ENCODE measurements at places on chromosomes 2 and 18.

- DNase-seq: no peak
Observed at GRCh38 chr18:61605376-61606067, 272.3 kb downstream of the CDH20 start.

DNA sequence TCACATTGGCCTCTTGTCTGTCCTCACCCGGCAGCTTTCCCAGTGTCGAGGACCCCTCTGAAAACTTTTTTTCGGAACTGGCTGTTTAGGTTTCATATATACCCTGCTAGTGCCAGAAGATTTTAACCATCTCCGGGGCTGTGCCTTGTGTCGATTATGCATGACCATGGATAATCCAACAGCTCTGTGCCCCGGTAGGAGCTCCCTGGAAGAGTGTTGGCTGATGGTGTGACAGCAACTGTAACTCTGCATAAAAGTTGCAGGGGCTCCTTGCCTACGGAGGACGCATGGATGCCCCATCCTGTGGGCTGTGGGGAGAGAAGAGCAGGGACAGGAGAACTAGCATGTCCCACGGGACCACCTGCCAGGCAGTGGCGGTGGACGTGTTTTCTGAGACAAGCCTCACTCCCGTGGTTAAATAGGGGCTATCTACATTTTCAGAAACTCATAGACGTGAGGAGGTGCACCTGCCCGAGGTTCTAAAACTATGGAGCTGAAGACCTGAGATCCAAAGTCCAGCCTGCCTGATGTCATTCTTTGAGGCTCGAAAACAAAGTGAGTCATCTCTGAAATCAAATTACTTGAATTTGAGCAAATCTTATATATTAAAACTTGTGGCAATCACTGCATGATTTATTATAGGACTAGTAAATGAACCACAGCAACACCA lies 437.2 kb upstream of the HS6ST1 start:
- DNase-seq: no peak

DNA sequence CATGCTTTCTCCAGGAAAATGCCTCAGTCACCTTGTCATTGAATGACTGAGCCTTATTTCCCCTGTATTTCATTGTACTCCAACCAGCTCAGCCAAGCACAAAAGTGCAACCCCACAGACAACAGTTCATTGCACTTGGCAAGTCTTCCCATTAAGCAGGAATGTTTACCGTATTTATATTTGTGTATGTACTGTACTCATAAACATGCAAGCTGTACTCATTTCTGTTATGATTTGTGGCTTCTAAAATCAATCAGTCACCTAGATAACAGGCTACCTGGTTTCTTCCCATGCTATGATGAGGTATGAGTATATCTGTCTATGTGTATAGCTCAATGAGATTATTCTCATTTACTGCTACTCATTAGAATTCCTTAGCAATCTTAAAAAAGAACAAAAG lies 505.5 kb upstream of the FAM98A start:
- no peak for DNase-seq

- DNase-seq: no peak
Observed at GRCh38 chr2:237280229-237280628, 133.7 kb downstream of the COL6A3 start.

GRCh38 chr2:133777574-133777960 lies 209.3 kb upstream of the NCKAP5 start:
- no peak for DNase-seq

DNA sequence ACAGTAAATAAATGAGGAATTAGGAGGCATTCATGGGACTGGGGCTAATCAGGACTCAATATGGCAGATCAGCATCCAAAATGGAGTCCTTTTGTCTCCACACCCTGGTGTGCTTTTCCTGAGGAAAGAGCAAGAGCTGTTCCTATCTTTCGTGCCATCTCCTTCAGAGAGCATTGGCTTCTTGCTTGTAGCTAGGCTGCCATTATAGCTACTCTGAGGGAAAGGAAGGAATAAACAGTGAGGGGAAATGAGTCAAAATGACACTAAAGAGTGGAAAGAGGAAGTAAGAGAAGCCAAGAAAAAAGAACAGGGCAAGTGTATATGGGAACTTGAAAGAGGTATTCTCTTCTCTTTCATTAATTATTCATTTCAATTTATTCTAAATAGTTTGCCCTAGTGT lies 8.4 kb upstream of the NMI start:
- no peak for DNase-seq

DNA sequence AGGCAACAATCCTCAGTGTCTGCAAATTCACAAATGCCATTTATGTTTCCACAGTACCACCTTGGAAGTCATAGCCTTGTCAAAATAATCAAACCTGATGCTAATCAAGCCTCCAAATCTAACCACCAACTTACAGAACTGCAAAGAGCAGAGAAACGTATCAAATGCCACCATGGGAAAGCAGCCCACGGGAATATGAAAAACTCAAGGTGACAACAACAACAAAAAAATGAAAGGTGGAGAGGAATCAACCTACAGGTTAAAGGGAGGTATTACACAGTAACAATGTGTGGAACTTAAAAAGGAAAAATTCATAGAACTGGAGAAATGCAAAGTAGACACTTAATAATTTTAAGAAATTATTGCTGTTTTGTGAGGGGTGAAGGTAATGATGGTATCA lies 46.7 kb downstream of the CD226 start:
- DNase-seq: no peak

- no peak for DNase-seq
Observed at GRCh38 chr2:23492921-23493320, 107.9 kb downstream of the KLHL29 start.

DNA sequence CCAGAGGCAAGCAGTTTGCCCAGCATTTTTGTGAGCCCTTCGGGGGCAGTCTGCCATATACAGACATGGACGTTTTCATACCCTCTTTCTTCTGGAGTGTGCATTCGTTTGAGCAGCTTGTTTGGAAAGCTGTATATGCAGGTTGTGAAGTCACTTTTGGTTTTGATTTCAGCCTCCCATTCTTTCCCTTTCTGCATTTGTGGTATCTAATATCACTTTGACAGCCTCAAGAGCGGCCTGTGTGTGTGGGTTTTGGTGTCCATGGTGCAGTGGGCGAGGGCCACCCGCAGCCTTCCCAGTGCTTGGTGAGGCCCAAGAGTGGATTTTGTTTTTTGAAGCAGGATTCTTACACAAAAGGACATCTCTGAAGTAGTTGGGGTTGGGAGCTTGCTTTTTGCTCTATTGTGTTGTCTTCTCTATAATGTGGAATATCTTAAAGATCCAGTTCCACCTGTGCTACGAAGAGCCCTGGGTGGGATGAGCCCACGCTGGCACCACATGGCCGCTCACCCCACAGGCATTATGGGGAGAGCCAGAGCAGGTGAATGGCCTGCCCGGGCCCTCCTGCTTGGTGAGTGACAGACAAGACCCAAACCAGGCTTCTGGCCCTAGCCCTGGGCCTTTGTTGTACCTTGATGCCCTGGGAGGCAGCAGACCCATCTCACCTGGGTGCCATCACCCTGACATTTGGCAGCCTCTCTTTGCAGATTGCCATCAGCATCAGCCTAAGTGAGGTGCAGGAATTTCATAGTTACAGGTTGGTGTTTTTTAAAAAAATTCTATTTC lies 29.5 kb downstream of the INPP4A start:
- no peak for DNase-seq

- peak; percentile 44 for DNase-seq
Observed at GRCh38 chr2:24359129-24360049, 947 bp downstream of the ITSN2 start.

DNA sequence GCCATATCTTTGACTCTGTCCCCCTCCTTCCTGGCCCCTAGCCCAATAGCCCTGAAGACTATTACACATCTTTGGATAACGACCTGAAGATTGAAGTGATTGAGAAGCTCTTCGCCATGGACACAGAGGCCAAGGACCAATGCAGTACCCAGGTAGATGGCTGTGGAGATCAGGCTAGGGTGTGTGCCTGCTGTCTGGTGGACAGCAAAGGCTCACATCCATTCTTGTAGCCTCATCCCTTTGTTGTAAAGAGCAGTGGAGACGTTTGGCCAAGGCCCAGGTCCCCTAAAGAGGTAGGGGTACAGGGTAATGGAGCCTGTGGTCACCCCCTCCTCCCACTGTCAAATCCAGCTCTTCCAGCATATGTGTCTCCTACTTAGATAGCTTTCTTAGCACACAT lies 81.4 kb downstream of the EPAS1 start:
- no peak for DNase-seq

DNA sequence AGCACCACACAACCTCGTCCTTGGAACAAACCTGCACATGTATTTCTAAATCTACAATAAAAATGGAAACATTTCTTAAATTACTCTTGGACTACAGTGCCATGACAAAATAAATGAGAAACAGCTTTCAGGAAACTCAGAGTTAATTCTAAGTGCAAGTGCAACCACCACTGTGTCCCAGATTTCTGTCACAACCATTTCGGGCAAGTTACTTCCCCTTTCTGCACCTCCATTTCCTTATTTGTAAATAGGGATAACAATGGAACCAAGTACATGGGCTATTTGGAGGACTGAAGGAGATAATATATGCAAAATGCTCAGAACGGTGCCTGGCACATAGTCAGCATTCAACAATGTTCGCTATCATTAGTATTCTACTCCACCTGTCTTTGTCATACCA lies 93.2 kb downstream of the CACNB4 start:
- DNase-seq: no peak

GRCh38 chr2:230821261-230821990 lies 43.3 kb upstream of the ITM2C start:
- no peak for DNase-seq

DNA sequence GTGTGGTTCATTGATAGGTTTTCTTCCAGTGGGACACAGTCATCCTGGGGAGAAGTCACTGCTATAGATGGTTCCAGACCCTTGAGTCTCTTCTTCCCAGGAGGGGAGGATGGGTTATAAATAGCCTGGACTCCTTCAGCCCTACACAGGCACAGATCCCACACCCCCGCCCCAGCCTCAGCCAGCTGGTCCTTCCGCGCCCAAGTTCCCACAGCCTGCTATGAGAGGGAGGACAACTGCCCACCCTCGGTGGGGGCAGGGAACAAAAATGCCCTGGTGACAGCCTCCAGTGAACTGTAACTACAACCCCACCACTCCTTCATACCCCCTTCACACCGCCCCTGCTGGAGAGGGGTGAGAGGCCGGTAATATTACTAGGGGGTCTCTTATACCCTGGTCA lies 3.2 kb downstream of the ZBTB7C start:
- DNase-seq: no peak

DNA sequence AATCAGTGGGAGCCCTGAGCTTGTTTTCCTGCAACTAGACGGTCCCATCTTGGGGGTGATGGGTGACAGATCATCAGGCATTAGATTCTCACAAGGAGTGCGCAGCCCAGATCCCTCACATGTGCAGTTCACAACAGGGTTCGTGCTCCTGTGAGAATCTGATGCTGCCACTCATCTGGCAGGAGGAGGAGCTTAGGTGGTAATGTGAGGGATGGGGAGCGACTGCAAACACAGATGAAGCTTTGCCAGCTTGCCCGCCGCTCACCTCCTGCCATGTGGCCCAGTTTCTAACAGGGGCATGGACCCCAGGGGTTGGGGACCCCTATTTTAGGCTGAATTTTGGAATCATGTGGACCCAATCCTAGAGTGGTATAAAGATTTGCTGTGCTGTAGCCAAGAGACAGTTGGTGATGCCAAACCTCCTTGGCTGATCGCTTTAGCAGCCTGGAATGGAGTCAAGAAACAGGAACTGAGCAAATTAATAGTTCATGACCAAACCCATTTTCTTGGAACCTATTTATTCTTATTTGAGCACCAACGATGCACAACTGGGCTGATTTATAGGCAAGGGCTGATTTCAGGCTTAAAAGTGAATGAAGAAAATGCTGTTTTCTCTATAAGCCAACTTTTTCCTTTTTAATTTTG lies 25.7 kb downstream of the LPIN1 start:
- no peak for DNase-seq

- DNase-seq: no peak
Observed at GRCh38 chr2:38239452-38239851, 137.6 kb downstream of the ATL2 start.

DNA sequence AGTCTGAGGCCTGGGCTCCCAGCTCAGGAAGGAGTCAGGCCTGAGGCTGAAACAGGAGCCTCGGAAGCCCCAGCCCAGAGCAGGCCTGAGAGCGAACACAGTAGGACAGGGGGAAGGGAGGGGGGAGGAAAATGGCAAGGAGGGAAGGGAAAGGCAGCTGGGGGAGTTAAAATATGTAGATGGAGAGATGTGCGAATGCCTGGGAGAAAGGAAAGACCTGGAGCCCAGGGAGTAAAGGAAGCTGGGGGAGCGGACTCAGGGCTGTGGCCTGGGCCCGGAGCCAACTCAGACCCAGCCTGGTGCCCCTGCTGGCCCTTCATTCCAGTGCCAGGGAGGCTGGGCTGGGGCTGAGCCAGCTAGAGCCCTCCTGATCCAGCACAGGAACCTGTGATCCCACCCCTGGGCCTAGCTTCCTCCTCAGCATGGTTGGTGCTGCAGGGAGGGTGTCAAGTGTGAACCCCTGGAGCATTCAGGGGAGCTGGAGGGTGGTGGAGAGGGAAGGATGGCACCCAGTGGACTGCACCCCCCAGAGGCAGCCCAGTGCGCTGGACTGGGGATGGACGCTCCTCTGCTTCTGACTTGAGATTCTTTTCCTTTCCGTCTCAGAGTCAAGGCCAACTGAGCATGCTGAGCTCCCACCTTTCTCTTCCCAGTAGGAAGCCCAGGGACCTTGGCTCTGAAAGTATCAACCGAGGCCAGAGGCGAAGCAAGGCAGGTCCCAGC lies 46.3 kb downstream of the EMX1 start:
- no peak for DNase-seq

DNA sequence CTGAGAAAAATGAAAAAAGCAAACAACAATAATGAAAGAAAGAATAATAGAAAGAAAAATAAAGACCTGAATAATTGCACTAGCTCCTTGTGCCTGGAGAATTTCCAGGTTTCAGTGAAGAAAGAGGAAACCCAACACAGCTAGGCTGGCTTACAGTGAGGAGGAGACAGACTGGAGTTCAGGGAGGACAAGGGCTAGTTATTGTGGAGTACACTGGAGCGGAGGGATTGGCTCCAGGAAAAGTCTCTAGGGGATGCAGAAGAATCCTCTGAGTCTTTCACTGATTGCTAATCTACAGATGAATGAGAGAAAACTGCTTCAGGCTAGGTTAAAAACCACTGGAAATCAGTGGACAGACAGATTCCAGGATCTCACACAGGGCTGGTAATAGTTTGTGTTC lies 163.6 kb upstream of the RBMS1 start:
- no peak for DNase-seq

- DNase-seq: no peak
Observed at GRCh38 chr2:64586883-64587481, 62.9 kb downstream of the AFTPH start.

- no peak for DNase-seq
Observed at GRCh38 chr2:172607379-172607928, 51.6 kb downstream of the PDK1 start.

GRCh38 chr2:79453918-79454317 lies 58.9 kb upstream of the CTNNA2 start:
- DNase-seq: peak; percentile 9

GRCh38 chr2:239735829-239736357 lies 289.2 kb downstream of the NDUFA10 start:
- no peak for DNase-seq

GRCh38 chr18:79774111-79774510 lies 23.6 kb upstream of the KCNG2 start:
- no peak for DNase-seq

DNA sequence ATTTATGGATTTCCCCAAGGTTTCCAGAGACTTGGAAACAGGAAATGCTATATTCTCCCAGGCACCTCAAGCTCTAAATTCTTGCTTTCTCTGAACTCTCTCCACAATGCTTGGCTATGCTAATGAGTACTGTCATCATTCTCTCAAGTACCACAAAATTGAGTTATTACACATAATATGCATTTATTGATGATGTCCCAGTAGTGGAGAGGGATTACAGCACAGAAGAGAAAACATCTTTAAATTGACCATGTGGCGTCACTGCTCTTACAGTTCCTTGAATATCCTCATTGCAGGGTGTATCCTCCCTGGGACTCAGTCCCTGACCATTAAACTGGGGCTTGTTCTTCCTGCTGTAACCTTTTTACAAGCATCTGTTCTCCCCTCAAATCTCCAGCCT lies 681.1 kb upstream of the FANCL start:
- no peak for DNase-seq

All from endothelial cell (in vitro differentiated cells).